ENCODE measurements at places on chromosomes 12 and 14.

GRCh38 chr14:36012621-36013020 is 163.9 kb downstream of the PTCSC3 start:
- no peak for DNase-seq

- DNase-seq: no peak
Measured at GRCh38 chr14:100729982-100730381, 3.3 kb downstream of the DLK1 start.

- no peak for DNase-seq
Measured at GRCh38 chr12:51669271-51669670, 78.2 kb downstream of the SCN8A start.

DNA sequence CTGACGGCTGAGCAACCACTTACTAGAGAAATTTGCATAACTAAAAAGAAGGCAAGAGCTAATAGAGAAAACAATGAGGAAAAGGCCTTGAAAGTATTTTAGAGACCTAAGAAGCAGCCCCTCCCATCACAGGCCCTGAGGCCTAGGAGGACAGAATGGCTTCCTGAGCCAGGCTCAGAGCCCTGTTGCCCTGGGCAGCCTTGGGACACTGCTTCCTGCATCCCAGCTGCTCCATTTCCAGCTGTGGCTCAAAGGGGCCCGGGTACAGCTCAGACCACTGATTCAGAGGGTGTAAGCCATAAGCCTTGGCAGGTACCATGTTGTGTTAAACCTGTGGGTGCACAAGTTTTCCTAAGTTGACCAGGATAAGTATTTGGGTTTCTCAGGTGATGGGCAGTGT is 181.4 kb downstream of the TRHDE start:
- DNase-seq: no peak

DNA sequence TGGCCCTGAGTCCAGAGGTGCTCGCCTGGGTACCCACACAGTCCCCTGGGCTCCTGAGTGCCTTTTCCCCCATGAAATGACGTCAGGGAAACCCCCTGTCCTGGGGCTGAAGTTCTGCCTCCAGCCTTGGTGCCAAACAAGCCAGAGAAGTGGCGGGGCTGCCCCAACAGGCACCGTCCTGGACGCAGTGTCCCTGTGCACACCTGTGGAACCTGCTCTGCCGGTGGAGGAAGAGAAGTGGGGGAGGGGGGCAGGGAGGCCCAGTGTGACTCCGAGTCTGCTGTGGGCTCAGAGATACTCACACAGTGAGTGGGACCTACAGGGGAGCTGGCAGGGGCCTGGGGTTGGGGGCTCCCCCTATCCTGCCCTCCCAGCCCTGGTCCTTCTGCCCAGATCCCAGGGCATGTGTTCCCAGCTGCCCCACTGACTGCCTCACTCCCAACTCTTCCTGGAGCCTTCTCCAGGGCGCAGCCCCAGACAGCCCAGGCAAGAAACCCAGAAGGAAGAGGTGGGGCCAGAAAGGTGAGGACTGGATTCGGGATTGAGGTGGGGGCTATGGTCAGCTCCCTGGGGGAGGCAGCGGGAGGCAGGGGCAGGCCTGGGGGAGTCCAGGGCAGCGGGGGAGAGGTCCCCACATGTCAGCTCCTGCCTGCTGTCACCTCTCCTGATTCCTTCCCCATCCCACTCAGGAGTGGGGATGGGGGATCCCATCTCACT is 24.7 kb downstream of the CCDC85C start:
- DNase-seq: no peak

- DNase-seq: peak; percentile 70
Measured at GRCh38 chr14:99682809-99683618, 1.1 kb upstream of the CYP46A1 start.

DNA sequence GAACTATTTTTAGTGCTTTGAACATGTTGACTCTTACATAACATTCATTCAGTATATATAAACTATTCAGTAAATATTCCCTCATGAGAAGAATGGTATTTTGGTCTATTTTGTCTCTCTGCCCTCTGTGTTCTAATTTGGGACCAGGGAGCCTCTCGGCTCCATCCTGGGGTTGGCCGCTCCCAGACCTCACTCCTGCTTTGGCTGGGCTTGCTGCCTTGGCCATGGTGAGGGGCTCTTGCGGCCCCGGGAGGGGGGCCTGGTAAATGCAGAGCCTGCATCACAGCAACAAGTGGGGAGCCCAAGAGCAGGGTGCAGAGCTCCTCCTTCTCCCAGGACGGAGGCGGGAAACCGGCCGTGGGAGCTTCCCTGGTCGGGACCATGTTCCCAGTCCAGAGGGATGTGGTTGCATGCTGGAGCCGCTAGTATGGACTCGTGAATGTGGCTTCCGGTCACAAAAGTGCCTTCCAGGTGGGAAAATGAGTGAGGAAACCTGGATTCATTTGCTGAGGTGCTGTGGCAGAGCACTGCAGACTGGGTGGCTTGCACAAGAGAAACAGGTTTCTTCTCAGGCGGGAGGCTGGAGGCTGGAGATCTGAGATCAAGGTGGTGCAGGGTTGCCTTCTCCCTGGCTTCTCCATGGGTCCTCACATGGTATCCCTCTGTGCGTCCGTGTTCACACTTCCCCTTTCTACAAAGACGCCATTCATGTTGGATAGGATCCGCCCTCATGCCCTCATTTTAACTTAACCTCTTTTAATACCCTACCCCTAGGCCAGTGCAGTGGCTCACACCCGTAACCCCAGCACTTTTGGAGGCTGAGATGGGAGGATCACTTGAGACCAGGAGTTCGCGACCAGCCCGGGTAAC is 250.2 kb downstream of the CACNA1C start:
- DNase-seq: no peak

DNA sequence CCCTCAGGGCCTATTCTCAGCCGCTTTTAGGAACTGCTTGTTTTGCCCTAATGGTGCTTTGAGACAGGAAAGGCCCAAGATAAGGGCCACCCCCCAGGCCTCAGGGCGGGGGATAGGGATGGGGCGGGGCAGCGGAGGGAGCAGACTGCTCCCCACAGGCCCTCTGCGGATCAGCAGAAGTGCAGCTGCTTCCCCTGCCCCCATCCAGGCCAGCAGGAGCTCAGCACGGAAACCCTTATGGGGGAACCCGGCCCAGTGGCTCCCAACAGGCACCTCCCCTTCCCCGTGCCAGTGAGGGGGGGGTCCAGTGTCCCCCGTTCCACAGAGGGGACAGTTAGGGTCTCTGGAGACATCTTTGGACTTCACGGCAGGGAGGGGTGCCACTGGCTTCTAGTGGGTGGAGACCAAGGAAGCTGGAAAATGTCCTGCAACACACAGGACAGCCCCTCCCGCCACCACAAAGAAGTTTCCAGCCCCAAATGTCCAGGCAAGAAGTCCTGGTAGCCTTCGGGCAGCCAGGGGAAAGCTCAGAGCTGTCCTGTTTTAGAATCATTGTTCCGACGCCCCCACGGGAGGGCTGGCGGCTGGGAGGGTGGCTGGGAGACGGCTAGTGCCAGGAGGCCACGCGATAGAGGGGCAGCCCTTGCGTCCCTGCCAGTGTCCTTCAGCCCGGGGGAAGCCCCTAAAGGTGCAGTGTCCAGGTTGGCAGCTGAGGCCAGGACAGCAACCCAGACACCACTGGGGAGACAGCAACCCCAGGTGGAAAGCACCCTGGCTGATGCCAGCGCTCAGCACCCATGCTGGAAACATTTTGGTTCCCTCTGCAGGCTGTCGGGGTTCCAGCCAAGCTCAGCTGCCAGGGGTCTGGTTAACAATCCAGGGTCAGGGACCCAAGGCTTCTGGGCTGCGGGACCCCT is 10.4 kb upstream of the GPR132 start:
- DNase-seq: no peak

- no peak for DNase-seq
Measured at GRCh38 chr12:7892186-7892980, 19.7 kb upstream of the SLC2A14 start.

GRCh38 chr12:39435531-39435930 is 7.4 kb downstream of the KIF21A start:
- no peak for DNase-seq

DNA sequence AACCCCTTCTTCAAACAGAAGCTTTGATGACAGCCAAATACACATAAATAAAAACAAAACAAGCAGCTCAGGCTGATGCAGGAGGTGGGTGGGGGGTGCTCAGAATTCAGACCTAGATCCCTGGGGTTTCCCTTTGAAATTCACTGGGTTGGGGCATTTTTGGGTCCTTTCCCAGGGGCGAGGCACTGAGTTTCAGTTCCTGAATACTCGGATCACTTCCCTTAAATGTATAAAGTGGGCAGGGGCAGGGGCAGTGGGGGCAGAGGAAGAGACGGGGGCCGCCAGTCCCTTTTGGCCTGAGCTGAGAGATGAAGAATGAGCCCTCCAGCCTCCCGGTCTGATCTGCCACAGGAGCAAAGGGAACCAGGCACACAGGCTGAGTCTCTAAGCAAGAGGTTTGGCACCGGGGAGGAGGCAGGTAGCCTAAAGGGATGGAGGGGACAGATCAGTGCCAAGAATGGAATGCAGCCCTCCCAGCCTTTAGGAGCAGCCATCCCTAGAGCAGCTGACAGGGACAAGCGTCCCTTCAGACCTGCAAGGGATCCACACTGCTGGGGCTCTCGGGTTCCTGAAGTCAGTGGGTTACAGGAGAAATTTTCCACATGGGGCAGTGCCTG is 20.3 kb downstream of the KDM2B start:
- DNase-seq: no peak

GRCh38 chr12:8697120-8697475 is 693 bp upstream of the RIMKLB start:
- no peak for DNase-seq

- DNase-seq: no peak
Measured at GRCh38 chr12:63904653-63905052, 60.2 kb downstream of the SRGAP1 start.

GRCh38 chr12:54526812-54527630 is 22.4 kb upstream of the PDE1B start:
- no peak for DNase-seq

GRCh38 chr12:1821805-1822204 is 1.4 kb downstream of the LRTM2 start:
- no peak for DNase-seq

DNA sequence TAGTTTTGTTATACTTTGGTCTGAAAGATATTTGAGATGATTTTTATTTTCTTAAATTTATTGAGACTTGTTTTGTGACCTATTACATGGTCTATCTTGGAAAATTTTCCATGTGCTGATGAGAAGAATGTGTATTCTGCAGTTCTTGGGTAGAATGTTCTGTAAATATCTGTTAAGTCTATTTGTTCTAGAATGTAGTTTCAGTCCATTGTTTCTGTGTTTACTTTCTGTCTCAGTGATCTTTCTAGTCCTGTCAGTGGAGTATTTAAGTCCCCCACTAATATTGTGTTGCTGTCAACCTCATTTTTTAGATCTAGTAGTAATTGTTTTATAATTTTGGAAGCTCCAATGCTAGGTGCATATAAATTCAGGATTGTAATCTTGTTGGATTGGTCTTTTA is 30.4 kb upstream of the SCAF11 start:
- DNase-seq: no peak

DNA sequence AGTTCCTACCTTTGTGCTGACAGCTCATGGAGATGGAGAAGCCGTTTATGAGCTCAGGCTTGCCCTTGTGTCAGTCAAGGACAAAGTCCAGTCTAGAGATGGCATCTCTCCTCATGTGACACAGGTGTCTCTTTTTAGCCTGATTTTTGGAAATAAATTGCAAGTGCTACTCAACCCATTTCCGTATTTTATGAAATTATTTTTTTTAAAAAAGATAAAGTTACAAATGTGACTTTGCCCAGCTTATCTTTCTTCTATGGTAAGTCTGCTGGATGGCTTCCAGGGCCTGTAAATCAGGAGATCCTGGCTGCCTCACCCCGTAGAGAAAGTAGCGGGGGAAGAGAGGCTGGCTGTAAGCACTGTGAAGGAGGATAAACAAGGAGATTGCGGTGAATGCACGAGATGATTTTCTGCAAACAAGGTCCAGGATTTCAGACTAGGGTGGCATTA is 169.7 kb downstream of the MYRFL start:
- no peak for DNase-seq

DNA sequence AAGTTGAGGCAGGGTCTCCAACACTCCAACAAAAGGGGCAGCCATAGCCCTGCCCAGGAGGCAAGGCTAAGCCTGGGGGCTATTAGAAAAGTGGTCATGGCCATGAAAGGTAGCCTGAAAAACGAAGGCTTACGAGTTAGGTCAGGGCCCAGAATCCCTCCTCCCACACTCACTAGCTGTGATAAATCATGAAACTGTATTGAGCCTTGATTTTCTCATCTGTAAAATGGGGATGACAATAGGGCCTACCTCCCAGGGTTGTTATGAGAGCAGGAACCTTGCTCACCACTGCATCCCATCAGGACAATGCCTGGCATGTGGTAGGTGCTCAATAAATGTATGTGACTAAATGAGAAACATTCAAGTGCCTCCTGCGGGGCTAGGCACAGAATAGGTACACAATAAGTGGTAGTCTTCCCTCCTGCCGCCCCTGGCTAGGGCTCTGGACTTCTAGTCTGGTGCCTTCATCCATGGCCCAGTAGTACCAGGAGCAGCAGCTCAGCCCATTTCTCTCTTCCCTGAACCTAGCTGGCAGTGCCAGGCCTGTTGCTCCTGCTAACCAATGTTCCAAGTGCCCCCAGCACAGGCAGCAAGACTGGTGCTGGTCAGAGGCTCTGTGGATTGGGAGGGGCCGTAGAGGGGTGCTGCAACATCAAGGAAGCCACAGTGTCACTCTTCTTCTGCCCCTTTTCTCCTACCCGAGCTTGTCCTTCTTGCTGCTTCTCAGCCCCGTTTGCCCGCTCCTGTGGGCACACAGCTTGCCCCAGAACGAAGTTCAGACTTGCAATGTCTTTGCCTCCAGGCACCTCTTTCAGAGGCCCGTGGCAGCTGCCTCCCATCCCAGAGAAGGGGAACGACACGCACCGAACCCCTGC is 7.8 kb downstream of the PGF start:
- DNase-seq: no peak

GRCh38 chr12:11607313-11608081 is 42.0 kb upstream of the ETV6 start:
- no peak for DNase-seq

DNA sequence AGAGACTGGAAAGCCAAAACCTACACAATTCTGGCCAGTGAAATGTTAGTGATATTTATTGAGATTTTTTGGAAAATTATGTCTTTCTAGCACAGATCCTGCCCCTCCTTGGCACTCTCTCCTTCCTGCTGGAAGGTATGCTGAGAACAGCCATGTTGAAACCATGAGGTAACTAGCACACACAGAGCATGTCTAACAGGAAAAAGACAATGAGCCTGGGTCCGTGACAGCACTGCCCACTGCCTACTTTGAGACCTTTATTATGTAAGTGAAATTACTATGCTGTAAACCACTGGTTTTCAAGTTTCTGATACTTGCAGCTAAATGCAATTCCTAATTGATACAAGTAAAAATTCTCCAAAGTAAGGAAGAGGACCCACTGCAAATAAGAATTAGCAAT is 81.6 kb upstream of the SINHCAF start:
- DNase-seq: no peak

GRCh38 chr12:95141310-95141709 is 67.9 kb upstream of the NR2C1 start:
- no peak for DNase-seq

DNA sequence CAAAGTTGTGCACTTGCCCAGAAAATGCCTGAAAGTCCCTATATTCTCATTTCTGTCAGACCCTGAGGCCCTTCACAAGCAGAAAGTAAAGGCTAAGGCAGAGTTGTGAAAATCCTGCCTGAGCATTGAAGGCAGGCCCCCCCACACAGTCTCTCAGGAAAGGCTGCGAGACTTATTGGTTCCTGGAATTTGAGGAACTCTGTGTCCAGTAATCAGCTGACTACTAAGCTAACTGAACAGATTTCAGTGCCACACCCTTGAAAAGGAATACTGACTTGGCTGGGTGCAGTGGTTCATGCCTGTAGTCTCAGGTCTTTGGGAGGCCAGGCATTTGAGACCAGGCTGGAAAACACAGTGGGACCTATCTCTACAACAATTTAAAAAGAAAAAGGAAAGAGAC is 21.1 kb upstream of the PPP2R5E start:
- no peak for DNase-seq
